Hindlimb muscle (tissue), 1 donor: ENCODE measurements at places on chromosomes 2 and 18.
A peak's percentile ranks its signal among the peaks of the same experiment; 100 is the strongest.

DNA sequence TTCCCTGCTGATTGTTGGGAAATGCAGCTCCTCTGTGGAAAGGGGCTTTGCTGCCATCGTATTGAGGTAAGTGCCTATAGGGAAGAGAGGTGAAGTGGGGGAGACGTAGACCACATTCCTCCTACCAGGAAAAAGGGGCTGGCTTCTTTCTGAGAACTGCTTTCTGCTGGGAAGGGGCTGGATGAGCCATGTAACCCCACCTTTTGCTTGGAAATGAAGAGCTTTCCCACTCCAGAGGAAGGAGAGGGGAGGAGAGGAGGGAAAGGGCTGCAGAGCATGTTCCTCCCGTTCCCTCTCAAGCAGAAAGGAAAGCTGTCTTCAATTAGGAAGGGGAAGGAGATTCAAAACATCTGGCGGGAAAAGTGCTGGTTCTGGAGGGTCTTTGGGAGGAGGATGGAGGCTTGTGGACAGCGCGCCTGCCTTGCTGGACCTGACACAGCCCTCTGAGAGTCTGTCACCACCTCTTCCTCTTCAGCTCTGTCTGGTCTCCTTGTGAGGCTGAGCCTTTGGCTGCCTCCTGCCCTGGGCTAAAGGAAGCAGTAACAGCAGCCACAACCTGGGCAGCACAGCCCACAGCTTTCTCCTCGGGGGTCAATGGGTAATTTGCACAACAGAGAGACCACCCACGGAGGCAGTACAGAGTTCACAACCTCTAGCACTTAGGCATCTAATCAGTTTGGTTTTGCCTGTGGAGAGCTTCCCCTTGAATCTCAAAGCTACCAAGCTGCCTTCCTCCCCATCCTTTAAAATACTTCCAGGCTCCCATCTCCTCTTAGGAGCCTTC, 410.0 kb upstream of the TNP1 start:
- DNase-seq: no peak

- DNase-seq: no peak
Measured at GRCh38 chr2:56068746-56069145, 115.0 kb upstream of the CCDC85A start.

GRCh38 chr2:160837416-160837815, 322.8 kb upstream of the TANK start:
- DNase-seq: no peak

DNA sequence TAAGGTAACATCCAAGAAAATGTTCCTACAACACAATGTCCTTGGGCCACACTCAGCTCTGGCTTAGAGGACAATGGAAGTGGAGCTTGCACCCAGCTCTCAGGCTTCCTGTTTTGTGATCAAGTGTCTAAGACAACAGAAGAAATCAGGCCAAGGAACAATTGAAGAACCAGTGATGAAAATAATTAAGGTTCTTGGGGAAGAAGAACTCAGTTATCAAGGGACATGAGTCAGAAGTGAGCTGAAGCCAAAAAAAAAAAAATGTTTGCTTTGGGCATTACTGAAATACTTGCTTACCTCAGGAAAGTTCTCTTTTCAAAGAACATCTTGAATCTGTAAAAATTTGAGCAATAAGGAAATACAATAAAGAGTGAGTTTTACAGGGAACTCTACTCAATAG, 299.0 kb downstream of the FBXO15 start:
- DNase-seq: no peak

- no peak for DNase-seq
Measured at GRCh38 chr18:59002974-59003594, 136.6 kb upstream of the SEC11C start.

GRCh38 chr18:59459369-59460071, 100.5 kb upstream of the LMAN1 start:
- peak; percentile 30 for DNase-seq

DNA sequence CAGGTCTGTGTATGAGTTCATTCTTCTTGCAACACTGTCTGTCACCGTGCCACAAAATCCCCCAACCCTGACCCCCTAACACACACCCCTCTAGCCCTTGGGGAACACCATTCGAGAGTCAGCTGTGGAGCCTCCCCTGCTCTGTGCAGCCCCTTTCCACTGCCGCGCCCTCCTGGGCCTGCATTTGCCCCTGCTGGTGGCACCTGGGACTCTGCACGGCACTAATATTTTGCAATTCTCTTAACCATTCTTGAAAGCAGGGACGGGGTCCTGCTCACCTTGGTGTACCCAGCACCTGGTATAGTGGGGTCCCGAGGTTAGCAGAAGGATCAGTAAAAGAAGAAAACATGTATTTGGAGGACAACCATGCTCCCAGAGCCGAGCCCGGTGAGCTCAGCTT, 124.0 kb downstream of the HDAC4 start:
- DNase-seq: no peak

DNA sequence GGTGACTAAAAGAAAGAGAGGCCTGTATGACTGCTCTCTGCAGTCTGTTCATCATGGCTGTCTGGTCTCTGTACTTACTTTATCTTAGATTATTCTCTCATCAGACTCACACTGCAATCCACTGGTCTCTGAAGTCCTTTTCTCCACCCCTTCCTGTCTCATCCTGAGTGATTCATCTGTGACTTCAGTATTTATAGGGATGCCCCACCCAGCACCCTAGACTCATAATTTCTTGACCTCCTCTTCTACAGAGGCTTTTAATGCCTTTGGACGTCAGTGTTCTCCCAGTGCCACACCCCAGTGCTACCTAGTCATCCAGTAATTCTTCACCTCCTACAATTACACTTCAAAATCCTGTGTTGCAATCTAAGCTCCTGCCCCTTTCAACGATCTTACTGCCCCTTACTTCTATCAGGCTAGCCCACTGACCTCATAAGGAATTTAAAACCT, 14.9 kb upstream of the ITPRID2 start:
- DNase-seq: no peak

- no peak for DNase-seq
Measured at GRCh38 chr2:3159782-3160545, 217.7 kb downstream of the EIPR1 start.

DNA sequence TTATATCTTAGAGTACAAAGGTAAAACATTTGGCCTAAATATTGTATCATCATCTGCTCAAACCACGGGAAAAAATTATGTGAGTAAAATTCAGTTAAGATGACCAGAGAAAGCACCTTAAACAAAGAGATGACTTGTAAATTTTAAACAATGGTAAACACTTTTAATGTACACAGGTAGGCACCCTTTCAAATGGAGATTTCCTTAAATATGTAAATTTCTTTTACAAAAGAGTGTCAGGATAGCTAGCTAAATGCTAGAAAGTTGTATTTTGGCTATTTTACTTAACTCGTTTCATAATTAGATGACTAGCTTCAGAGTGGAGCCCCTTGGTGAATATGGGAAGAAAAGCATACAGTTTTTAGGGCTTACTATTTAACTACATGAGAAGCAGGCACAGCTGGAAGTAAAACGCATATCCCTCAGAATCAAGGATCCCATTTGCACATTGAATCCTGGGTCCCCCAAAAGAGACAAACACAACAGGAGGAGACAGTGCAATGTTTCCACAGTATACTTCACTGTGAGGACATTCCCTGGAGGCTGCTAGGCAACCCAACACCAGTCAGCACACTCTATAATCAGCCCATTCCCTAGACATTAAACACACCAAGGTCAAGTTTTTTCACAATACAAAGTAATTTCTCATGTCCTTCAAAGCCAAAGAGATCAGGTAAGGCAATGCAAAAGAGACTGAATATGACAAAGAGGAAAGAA, 1154.4 kb downstream of the DPP10 start:
- no peak for DNase-seq

GRCh38 chr2:205117125-205117524, 565.2 kb upstream of the NRP2 start:
- DNase-seq: no peak
